Trophoblast cell (in vitro differentiated cells and primary cell): ENCODE measurements at places on chromosomes 13 and 19.

DNA sequence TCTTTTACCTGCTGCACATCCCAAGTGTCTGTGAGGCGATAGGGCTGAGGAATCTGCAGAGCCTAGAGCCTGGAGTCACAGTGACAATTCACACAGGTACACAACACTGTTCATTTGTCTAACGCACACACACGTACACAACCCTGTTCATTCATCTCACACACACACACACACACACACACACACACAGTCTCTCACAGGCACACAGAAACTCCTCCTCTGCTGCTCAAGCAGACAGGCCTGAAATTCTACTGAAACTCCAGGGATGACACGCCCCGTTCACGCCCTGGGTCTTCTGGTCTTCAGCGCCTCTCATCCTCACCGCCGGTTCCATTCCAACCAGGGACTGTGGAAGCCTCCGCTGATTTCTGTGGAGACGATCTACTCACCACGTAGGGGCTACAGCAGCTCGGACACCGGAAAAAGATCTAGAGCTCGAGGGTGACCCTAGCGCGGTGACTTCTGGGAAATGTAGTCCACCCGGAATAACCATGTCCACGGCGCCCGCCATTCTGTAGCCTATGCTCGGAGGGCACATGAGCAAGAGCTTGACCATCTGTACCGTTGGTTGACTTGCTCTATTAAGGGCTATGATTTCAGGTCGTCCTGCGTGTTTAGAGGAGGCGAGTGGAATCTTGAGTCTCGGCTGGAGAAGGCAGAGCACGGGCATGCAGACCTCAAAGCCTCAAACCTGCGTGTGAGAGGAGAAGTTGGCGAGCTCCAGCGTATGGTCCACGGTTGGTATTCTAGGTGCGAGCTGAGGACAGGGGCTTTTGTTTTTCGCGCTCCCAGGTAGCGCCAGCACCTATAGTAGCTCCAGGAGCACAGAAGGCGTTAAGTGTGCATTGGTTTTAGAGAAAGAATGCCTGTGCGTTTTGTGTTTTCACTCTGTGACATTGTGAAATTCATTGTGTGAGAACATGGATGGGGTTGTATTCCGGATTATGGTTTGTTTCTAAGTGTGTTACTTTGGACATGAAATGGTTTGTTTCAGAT lies 33.4 kb downstream of the ZNF45 start:
- peak; percentile 76 for DNase-seq

DNA sequence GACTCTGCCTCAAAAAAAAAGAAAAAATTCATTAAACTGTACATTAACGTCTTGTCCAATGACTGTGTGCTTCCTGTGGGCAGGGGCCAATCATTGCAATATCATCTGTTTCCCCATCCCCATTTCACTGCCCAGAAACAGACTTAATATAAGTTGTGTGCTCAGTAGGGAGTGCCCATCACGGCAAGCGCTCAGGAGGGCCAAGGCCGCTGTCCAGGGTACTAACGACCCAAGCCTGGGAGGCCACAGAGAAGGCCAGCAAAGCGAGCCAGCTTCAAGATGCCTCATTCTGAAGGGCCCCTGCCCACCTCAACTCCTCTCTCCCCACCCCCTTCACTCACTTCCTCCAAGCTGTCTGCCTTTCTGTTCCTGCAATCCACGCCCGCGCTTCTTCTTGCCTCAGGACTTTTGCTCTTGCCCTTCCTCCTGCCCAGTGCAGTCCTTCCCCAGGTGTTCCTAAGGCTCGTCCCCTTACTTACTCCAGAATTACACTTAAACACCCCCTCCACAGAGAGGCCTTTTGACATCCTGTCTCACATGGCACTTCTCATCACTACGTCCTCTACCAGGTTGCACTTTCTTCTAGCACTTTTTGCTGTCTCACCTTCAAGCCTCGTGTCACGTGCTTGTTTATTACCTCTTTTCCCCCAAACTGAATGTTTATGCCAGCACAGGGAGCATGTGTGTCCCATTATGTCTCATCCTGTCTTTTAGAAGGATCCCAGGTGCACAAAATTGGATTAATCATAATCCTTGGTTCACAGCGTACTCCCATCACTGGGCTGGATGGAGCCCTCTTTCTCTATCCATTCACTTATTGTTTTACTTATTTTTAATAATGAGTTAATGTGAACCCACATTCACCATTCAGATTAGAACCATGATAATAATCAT lies 11.3 kb upstream of the POU2F2 start:
- peak; percentile 46 for DNase-seq

- no peak for DNase-seq
Measured at GRCh38 chr13:94390881-94391280, 88.6 kb downstream of the DCT start.

DNA sequence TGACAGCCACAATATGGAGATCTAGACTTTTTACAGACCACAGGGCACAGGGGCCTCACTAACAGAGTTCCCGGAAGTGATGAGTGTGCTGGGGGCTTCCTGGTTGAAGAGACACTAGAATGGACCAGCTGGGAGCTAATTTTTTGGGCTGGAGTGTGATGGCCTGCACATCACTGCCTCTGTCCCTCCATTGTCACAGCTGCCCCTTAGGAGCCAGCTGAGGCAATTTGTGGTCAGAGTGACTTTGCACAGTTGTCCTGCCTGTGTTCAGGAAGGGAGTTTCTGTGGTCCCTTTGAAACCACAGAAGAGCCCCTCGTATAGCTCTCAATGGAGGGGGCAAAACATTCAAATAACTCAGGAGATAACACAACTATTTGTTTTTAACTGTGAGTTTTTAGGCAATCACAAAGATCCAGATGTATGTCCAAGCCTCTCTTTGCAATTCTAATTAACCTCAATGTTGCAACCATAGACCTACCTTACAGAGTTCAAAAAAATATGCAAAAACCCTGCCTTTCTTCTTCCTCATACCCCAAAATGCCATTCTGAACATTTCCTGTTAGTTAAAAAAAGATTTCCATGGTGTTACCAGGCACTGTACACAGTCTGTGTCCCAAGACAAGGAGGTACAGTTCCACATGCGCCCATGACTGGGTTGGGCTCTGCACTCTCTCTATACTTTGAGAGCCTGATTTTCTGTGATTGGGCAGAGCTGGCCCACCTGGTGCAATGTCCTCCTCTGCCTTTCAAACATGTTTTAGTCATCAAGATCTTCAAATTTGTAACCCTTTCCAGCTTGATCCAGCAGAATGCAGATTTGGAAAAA lies 2.4 kb downstream of the ALOX5AP start:
- peak; percentile 21 for DNase-seq

DNA sequence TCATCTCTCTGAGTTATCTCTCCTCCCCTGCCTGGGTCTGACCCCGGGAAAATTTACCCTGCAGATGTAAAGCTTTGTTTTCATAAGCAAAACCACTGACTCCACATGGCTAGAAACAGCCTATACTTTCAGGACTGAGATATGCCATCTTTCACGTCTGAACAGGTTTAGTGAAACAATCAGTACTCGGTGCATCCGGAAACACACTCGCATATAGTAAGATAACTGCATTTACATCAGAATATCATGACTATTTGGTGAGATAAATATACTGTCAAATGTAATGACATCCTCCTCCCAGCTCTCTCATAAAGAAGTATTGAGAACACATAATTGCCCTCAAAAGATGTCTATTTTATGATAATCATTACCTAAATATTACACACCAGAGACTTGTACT lies 172.8 kb downstream of the EFNB2 start:
- no peak for DNase-seq

DNA sequence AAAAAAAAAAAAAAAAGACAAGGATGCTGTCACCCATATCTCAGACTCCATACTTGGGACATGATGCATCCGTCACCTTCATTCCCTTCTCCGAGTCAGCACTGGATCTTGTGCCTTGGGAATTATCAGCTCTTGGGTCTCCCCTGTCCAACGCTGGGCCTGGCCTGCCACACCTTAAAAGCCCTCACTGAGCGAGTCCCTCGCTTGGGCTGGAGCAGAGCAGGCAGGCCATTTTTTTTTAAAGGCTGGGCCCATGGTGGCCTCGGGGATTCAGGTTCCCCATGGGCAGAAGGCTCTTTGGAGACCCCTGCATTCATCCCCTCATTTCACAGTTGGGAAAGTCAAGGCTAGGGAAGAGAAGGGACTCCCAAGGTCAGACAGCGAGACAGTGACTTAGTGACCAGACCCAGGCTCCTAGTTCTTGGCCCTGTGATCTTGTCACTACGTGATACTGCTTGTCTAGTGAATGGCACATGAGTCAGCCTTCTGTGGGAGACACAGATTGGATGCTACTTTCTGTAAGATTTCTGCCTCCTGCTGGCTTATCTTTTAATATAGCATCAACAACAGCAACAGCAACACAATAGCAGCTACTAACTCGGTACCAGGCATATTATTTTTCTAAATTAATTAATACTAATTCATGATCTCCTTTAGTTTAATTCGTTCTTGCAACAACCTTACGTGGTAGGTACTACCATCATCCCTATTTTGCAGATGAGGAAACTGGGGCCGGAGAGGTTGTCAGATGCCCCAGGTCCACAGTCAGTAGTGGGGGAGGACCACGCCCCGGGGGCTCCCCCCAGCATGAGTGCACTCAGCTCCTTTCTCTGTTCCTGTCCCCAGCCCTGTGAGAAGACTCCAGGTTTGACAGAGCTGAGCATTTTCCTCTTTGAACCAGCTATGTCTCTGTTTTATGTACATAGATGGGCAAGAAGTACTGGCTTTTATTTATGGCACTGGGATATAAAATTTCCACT lies 27.4 kb upstream of the ZNF536 start:
- peak; percentile 42 for DNase-seq

GRCh38 chr19:9073806-9074205 lies 13.1 kb upstream of the OR1M1 start:
- no peak for DNase-seq

GRCh38 chr19:48608798-48609263 lies 2.3 kb downstream of the SPACA4 start:
- DNase-seq: no peak
